ENCODE measurements at places on chromosomes 4 and X. TPM values are rescaled to one million over a fixed set of nuclear protein-coding genes. Genes with fewer than 3 reads are reported as not detected.

Gene ARHGEF6
- total RNA-seq = 13.3 TPM

Gene XKRX
- total RNA-seq = 0.96 TPM

Gene PAGE5
- total RNA-seq = not detected

Gene NPNT
- 5.8 TPM for total RNA-seq

Gene SYNPO2
- total RNA-seq = 381 TPM

Gene RBMX
- total RNA-seq = 179 TPM

Gene KCNE5
- total RNA-seq = 0.26 TPM

Gene FGFR3
- 121 TPM for total RNA-seq

DNA sequence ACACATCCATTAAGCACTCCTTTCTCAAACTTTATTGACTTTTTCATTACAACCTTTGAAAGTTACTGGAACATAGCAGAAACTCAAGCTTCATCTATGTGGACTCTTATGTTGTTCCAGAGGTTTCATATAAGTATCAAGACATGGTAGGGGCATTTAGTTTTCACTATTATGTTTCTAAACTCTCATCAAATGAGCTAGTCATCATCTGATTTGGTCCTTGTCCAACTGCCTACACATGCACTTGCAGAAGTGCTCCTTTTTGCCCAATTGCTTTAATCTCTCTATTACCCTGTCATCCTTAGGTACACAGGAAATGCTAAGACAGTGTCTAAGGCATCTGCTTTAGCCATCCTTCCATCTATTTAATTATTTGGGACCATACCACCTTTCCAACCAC, 42.2 kb upstream of the EPGN start:
- DNase-seq = no peak

- no peak for DNase-seq
Measured at GRCh38 chrX:120549483-120550452, 11.0 kb downstream of the CUL4B start.

GRCh38 chrX:153635388-153635787, 11.6 kb upstream of the DUSP9 start:
- no peak for DNase-seq

DNA sequence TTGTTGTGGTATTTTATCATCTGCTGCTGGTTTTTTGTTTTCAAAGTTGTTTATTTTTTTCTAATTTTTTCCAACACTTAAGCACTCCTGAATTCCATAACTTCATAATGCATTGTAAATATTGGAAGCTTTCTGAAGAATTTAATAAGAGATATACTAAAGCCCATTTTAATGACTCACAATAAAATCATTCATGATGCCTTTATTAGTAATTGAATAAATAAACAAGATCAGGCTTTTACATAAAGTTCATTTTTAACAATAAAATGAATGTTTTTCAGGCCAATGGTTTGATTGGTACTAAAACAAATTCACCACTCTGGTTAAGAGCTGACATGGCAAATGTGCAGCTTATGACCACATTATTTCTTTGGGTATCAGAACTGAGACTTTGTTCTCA, 408.2 kb upstream of the SMIM31 start:
- no peak for DNase-seq

GRCh38 chr4:154854362-154854761, 73.3 kb downstream of the RBM46 start:
- DNase-seq = no peak

- DNase-seq = no peak
Measured at GRCh38 chr4:11214281-11214680, 214.4 kb downstream of the HS3ST1 start.

- DNase-seq = no peak
Measured at GRCh38 chr4:110808351-110808878, 185.5 kb upstream of the PITX2 start.

GRCh38 chrX:130393451-130394074, 8.1 kb upstream of the GPR119 start:
- no peak for DNase-seq

DNA sequence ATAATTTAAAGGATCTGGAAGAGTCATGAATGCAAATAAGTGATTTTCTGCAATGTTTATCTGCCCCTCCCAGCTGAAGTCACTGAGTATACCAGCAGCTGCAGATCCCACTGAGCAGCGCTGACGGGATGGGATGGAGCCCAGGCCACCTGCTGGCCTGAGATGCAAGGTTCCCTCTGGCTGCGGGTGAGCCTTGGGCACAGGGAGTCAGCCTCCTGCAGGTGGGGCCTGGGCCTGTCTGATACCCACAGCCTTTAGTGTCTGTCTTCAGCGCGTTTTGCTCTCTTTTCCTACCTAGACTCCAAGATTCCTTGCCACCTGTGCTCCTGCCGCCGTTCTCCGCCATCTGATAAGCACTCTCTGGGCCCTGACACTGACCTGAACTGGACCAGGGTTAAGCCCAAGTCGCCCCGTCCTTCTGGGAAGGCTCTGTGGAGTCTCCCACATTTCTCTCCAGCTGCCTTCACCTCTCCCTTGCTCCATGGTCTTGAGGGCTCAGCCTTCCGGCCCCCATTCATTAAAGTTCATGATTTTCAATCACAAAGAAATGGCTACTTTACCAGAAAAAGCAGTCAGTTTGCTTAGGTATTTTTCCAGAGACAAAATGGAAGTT, 223.1 kb upstream of the FAT1 start:
- DNase-seq = no peak

DNA sequence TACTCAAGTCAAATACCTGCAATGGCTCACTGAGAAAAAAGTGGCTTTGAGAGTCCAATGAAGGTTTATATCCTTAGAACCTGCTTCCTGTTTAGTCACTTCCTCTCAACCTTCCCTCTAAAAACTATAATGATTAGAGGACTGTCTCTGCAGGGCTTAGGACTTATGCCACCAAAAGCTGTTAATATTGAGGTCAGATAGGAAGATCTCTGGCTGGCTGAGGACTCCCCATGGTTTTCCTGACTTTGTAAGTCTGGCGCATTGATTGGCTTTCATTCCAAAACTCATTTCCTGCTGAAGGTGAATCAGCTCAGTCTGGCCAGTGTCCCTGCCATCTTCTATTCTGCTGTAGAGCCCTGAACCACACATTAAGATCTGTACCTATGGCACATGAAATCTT, 140.9 kb upstream of the ANK2 start:
- no peak for DNase-seq

- no peak for DNase-seq
Measured at GRCh38 chr4:143294710-143295275, 41.9 kb upstream of the GAB1 start.

DNA sequence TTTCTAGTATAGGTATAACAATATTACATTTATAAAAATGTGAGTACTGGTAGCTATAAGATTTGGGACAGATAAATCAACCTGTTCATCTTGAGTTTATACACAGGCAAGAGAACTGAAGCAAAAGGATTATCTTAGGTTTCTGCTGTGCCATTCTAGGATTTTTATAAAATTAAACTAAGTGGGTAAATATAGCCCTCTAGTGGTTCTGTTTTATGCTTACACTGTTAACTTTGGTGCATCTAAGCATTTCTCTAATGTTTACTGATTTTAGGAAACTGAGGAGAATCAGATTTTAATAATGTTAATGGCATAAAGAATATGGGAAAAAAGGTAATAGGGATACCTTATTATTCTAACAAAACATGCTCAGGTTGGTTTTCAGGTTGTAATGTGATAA, 1.1 kb upstream of the RRH start:
- DNase-seq = no peak

DNA sequence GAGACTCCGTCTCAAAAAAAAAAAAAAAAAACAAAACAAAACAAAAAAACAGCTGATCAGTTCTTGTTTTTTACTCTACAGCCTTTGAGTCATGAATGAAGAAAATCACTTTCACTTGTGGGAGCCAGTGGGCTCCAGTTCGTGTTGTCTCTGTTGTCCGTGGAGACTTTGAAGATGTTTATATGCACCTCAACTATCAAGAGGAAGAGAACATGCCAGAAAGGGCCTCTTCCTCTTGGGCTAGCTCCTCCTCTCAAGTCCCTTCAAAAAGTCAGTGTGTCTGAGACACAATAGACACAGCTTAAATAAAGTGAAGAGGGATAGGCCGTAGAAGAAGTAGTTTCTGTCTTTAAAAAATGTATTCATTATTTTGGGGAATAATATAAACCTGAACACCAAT, 182.7 kb downstream of the KDR start:
- DNase-seq = no peak

- DNase-seq = no peak
Measured at GRCh38 chr4:53378171-53378482, 686 bp downstream of the FIP1L1 start.

DNA sequence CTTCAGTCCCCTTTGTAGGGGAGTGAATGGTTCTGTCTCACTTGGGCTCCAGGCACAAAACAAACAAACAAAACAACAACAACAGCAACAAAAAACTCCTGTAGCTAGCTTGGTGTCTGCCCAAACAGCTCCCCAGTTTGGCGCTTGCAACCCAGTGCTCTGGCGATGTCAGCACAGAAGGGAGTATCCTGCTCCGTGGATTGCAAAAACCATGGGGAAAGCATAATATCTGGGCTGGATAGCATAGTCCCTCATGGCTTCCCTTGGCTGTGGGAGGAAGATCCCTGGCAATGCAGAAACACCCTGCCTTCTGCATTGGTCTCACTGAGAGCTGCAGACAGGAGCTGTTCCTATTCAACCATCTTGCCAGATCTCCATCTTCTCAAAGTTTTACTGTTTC, 39.7 kb downstream of the UGT2B17 start:
- no peak for DNase-seq

DNA sequence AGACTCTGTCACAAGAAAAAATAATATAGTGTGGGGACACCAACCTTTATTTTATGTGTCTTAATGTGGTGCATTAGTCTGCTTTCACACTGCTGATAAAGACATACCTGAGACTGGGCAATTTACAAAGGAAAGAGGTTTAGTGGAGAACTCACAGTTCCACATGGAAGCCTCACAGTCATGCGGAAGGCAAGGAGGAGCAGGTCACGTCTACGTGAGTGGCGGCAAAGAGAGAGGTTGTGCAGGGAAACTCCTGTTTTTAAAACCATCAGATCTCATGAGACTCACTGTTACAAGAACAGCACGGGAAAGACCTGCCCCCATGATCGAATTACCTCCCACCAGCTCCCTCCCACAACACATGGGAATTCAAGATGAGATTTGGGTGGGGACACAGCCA, 130.2 kb downstream of the AFF1 start:
- DNase-seq = no peak

DNA sequence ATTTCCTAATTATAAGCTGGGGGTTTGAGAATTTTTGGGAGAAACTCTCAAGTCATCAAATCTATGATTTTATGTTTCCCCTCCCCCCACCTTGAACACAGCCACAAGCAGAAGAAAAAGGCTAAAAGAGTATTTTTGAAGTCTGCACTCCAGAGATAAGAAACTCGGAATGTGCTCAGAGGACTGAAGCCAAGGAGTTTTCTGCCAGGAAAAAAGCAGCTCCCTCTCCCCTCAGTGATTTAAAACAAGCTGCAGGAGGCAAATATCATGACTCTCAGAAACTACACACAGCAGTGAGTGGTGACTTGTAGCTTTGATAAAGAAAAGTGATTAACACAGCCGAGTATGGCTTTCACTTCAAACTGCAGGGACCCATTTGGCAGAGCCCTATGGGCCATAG, 800.2 kb upstream of the FTHL17 start:
- DNase-seq = no peak

DNA sequence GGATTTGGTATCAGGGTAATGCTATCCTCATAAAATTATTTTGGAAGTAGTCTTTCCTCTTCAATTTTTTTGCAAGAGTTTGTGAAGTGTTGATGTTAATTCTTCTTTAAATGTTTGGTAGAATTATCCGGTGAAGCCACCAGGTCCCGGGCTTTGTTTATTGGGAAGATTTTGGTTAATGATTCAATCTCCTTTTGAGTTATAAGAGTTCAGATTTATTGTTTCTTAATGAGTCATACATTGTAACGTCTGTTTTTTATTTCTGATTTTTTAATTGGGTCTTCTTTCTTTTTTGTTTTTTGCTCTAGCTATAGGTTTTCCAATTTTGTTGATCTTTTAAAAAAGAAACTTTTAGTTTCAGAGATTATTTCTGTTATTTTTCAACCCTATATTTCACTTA, 412.3 kb downstream of the PDGFC start:
- DNase-seq = no peak

- DNase-seq = no peak
Measured at GRCh38 chr4:18242919-18243693, 221.6 kb upstream of the LCORL start.

- DNase-seq = no peak
Measured at GRCh38 chrX:13022926-13023325, 21.5 kb downstream of the FAM9C start.

- DNase-seq = no peak
Measured at GRCh38 chr4:44320833-44321232, 127.8 kb downstream of the KCTD8 start.

DNA sequence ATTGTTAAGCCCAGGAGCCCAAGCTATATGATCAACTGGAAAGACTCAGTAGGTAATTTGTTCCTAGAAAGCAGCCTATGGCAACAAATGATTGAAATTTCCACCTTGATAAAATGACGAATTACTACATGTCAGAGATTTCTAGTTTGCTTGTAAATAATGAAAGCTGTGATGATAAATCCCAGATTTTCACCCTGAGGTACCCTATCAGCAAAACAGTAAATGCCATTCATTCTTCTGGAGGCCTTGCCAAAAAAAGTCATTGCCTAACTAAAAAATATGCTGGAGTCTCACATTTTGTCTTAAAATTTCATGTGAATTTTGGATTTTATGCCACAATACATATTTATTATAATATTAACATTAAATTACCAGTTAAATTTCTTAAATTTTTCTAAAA, 71.3 kb downstream of the PPEF2 start:
- no peak for DNase-seq

GRCh38 chr4:4289597-4289940, 385 bp downstream of the LYAR start:
- no peak for DNase-seq

GRCh38 chrX:133523081-133523487, 107.8 kb upstream of the GPC4 start:
- DNase-seq = no peak

DNA sequence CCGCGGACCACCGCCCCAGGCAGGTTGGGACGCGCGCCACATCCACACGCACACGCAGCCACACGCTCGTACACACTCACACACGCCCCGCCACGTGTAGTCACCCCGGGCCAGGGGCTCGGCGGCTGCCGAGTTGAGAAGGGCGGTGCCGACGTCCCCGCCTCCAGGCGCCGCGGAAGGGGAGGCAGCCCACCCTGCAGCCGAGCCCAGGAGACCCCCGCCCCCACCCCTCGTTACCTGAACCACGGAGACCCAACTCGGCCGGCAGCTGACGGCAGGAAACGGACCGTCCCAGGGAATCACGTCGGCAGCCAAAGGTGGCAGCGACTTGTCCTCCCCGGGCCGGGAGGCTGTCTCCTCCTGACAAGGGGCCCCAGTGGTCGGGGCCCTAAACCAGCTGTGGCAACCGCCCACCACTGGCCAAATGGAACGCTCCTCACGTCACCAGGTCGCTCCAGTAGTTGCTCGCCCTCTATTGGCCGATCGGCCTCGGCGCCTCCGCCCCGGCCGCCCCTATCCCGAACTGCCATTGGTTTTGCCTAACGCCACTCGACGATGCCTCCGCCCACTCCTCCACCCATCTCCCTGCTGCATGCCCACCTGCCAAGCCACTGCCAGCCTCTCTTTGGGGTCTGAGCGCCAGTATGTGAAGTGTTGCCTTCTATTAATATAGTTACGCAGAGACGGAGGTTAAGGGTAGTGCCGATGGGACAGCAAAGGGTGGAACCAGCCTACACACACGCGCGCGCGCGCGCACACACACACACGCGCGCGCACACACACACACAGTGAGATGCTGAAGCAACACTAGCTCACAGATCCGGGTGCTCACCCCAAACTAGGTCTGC, at the start of gene ZDHHC9:
Gene ZDHHC9, minus strand, starts transcription at position 428 of the 848 bp plus-strand sequence. CDS start 1,941 bp downstream, outside the sequence.
- DNase-seq = peak; percentile 90
